CD4-positive, alpha-beta memory T cell (primary cell): ENCODE measurements at places on chromosomes 7 and 10.

- no peak for DNase-seq
These were observed 8.0 kb upstream of the RAMP3 start for GRCh38 chr7:45149606-45150005.

DNA sequence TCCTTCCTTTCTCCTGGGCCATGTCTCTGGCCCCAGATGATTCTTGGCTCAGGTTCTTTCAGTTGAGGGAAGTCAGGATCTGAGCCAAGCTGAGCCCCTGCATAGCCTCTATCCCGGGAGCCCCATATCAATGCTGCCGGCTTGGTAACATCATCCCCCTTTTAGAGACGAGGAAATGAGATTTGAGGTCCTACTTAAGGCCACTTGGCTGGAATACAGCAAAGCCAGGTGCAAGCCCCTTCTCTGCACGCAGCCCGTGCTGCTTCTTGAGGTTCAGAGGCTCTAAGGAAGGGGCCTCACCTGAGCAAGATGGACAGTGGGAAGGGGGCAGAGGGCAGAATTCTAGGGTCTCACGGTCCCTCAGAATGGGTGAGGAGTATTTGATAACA, 2.4 kb upstream of the IRF5 start:
- DNase-seq, result no peak

DNA sequence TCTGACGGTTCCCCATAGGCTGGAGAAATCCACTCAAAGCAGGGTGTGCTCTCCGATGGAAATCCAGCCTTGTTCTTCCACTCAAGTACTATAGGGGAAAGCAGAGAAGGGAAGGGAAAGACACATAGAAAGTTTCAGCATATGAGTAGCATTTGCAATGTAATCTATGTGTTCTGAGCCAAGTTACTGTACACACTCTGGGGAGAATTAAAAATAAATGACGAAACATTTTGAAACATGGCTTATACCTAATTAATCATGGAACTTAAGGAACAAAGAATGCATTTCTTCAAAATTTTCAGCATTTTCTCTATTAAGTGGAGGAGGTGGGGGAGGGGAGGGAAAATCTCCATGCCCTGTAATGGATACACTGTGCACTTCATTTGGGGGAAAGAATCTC, 198.1 kb upstream of the HABP2 start:
- DNase-seq, result no peak

DNA sequence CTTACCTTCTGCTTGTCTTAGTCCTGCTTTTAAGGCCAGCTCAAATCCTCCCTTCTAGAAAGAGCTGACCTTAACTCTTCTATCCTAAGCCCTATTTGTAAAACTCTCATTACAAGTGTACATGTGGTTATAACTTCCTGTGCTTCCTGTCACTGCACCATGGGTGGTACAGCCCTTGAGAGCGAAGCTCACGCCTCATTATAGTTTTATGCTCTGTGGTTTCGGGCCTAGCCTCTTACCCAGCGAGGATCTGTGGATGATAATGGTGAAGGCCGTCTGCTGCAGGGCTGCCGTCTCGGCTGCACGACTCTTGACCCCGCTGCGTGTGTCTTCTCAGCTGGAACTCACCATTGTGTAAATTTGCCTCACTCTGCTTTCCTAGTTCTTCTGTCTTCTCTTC, 74.6 kb downstream of the CUL1 start:
- peak; percentile 38 for DNase-seq

DNA sequence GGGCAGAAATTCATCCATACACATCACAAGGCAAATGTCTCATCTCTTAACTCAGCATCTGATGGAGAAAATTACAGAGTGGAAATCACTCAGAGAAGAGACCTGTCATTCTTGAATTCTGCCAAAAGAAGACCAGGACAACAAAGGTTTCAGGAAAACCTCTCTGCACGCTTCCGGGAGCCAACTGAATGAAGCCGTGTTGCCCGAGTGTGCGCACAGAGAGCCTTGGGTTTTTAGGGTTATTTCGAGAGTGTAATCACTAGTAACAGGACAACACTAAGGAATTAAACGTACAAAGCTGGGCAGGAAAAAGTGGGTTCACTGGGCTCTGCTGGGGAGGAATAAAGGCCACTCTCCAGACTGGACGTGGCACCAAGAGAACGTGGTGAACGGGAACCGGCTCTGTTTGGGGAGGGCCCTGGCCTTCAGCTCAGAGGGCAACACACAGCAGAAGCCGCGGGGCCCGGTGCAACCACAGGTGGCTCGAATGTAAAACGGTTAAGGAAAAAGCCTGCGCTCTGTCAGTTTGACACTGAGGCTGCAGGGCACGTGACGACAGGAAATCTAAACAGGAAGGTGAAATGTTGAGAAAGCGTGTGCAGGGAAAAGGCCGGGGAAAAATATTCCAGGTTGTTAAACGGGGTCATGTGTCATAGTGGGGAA, 331.5 kb downstream of the DNAJB6 start:
- DNase-seq, result no peak

DNA sequence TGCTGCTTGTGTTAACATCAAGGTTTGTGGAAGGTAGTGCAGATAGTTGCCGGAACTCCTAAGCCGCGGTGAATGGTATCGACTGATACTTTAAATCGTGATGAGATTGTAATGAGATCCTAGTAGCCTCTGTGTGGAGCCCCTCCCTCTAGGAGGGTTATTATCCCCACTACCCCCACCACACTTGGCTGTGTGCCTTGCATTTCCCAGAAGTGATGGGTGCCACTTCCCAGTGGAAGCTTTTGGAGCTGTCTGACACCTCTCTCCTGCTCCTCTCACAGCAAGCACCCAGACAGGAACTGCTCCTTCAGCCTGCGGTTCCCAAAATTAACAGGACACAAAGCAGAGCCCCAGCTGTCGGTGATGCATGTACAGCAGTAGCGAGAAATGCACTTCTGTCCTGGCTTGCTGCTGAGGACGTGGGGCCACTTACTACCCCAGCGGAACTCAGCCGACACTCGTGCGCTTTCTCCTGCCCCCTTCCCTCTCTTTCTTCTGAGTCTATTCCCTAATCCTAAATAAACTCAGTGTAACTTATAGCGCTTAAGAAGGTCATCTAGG, 52.5 kb downstream of the PRKAG2 start:
- DNase-seq, result no peak

DNA sequence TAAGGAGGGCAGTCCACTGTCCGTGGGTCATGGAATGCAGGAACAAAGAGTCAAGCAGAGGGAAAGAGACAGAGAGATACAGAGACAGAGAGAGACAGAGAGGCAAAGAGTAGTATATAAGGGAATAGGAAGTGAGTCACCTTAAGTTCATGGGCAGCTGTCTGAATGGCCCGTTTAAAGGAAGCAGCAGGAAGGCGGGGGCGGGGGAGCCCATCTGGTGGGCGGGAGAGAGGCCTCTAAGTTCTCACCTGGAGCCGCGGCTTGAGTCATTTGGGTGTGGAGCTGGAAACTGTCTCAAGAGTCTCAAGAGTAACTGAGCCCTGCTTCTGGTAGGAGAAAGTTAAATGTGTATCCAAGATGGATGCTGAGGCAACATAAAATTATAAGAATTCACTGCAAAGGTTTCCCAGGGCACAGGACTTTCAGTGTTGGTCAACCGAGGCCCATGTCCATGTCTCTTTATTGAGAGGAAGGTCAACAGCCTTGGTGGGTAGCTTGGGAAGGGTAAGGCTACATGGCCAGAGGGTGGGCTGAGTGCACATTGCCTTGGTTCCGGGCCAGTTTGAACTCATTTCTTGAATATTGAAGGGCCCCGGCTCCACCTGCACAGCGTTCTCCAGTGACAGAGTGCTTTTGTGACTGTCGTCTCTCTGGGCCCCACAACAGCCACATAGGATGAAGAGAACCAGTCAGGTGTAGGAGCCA, 85.5 kb upstream of the CACUL1 start:
- no peak for DNase-seq

DNA sequence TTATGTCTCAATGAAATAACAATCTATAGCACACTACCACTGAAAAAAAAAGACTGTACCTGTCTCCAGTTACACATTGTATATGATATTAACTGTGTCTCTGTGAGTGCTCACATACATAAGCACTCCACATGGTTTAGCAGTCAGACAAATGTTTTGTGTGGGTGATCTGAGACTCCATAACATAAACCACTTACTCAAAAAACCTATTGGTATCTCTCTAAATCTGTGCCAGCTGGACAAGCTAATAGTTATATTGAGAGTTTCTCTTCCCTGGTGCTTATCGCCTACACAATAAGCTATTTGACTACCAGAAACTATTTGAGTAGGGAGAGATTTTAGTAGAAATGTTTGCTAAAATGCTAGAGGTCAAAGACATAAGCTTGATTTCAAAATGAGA, 190.1 kb upstream of the AGR3 start:
- DNase-seq, result no peak

- DNase-seq, result no peak
These were observed 1.2 kb upstream of the ITGB1 start for GRCh38 chr10:32959006-32959920.

GRCh38 chr10:78028438-78029268, 662 bp downstream of the POLR3A start:
- peak; percentile 18 for DNase-seq

DNA sequence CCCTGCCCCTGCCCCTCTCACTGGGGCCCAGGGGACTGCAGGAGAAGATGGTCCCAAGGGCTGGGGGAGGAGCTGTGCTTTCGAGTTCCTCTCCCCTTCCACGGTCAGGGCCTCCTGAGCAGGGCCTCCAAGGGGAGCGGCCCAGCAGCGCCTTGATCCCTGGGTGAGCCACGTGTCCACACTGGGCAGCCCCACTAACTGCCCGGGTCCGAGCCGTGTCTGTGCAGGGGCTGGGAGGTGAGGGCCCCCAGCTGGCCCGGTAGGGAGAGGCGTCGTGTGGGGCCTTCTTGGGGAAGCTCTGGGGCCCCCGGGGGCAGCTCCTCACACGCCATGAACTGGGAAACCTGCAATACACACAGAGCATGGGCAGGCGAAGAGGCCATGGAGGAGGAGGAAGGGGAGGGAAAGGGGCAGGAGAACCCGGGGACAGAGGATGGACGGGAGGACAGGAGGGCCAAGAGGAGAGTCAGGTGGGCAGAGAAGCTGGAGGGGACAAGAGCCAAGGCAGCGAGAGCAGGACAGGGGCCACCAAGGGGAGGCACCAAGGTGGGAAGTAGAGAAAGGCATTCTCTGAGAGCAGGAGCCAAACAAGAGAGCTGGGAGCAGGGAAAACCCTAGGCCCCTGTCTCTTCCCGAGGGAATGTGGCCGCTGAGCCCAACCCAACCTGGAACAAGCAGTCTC, 32.8 kb downstream of the KCNH2 start:
- DNase-seq, result no peak

DNA sequence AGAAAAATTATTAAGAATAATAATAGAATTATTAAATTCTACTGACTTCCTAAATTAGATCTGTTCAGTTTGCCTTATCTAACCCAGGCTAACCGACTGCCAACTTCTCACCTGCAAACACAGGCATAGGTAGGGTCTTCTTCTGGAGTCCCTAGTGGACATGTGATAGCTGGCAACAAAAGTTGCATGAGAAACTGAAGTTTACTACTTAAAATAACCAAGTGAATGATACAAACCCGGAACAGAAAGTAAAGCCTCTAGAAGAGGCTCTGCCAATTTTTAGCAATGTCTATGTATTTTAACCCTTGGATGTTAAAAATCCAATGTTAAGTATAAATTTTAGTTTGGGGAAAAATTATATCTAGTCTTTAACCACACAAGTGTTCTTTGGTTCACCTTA, 37.6 kb downstream of the NDUFB2 start:
- no peak for DNase-seq
